ENCODE measurements at places on chromosomes 11 and 22. TPM values are rescaled to one million over a fixed set of nuclear protein-coding genes. Genes with fewer than 3 reads are reported as not detected.

- no peak for DNase-seq
Observed at GRCh38 chr22:28414913-28415312, 264.7 kb downstream of the TTC28 start.

DNA sequence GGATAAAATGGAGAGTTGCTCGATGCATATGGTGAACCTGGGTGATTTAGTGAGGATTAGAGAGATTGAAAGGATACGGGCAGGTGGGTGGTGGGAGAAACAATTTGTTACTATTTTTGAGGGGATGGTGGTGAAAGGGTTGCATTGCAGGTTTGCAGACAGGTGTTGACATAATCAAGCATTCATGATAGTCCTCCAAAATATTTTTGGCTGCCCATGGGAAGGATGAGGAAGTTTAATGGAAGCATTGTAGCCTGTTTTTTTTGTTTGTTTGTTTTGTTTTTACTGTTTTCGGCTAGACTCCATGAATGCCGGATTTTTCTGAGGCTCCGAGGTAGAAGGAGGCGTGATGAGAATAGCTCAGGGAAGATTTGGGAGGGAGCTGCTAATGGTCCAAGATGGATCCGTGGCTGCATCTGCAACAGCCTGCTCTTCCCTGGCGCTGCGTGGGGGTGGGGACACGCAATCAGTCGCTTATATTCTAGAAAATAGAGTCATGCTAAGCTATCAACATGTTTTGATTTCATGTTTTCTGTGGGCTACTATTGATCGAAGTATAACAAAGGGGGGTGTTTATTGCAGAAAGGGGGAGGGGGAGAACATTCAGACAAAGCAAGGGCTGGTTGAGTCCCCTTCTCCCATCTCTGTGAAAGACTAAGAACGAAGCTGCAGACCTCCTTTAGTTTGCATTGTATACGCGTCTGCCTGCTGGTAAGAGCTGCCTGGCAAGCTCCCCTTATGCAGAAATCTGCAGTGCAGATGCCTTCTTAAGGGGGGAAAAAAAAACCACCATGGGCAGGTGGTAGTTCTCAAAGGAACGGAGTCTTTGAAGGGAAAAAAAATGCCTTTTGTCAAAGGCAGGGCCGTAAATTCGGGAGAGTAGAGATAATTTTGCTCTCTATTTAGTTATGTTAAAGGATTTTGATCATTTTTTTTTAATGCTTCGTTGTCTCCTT lies 1.0 kb downstream of the RTN3 start:
- DNase-seq: no peak

- no peak for DNase-seq
Observed at GRCh38 chr11:116114198-116114651, 610.0 kb upstream of the CADM1 start.

- DNase-seq: no peak
Observed at GRCh38 chr11:46977038-46977813, 40.7 kb downstream of the CSTPP1 start.

DNA sequence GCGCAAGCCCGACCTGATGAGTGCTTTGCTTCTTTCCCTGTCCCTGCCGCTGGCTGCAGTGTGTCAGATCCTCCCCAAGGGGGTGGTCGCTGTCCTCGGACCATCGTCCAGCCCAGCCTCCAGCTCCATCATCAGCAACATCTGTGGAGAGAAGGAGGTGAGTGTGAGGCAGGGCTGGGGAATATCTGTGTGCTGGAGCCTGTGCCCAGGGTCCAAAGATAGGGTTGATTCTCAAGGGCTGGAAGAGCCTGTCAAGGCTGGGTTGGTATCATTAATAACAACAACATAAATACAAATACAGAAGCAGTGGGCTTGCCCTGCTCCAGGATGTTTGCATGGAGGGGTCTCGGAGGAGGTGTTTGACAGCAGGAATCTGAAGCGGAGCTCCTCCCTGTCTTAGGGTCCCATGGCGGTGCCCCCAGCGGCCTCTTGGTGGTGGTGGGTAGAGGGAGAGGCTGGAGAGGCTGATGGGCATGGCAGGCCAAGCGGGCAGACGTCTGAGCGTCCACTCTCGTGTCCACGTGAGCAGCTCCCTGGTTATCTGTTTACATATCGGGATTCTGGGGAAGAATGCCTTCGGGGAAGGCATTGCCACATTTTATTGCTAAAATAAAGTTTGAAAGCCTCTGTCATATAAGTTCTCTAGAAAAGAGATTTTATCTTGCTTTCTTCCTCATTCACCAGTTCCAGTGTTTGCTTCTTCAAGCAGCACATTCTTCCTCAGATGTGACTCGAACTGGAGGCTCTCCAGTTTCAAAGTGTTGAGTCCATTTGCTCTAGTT lies 208.4 kb upstream of the TBCEL start:
- no peak for DNase-seq

GRCh38 chr11:126345283-126345682 lies 10.2 kb upstream of the ST3GAL4 start:
- DNase-seq: no peak

DNA sequence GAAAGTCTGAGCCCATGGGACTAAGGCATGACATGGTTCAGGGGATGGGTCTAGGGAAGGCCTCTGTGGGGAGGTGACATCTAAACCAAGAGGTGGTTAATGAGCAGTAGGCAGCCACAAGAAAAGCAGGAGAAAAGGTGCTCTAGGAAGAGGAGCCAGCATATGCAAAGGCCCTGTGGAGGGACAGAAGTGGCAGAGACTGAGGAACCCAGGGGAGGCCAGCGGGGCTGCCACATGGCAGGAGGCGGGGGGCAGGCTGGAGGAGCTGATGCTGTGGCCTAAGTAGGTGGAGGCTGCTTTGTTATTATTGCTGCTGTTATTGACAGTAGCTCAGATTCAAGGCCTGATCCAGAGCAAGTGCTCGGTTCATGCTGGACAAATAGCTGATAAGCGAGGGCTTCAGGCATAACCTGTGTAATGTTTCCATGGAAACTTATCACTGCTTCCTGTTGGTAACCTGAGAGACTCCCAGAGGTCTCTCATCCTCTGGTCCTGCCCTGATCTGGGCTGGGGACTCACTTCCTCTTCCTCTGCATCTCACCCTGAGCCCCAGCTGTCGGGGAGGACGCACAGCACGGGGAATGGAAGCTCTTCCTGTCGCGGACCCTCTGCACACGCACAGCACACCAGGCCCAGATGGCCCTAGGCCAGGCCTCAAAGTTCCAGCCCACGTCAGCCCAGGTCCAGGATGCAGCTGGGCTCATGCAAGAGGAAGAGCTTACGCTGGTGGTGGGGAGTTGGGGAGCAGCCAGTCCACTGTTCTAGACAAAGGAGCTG lies 75.2 kb upstream of the TP53I11 start:
- DNase-seq: no peak

- no peak for DNase-seq
Observed at GRCh38 chr22:19039796-19040280, 82.4 kb downstream of the DGCR2 start.

GRCh38 chr11:6771926-6772893 lies at the start of gene OR2AG2:
Gene OR2AG2 (minus strand): TSS chr11:6771976. CDS start chr11:6768957, 3,019 bp downstream.
- DNase-seq: no peak

DNA sequence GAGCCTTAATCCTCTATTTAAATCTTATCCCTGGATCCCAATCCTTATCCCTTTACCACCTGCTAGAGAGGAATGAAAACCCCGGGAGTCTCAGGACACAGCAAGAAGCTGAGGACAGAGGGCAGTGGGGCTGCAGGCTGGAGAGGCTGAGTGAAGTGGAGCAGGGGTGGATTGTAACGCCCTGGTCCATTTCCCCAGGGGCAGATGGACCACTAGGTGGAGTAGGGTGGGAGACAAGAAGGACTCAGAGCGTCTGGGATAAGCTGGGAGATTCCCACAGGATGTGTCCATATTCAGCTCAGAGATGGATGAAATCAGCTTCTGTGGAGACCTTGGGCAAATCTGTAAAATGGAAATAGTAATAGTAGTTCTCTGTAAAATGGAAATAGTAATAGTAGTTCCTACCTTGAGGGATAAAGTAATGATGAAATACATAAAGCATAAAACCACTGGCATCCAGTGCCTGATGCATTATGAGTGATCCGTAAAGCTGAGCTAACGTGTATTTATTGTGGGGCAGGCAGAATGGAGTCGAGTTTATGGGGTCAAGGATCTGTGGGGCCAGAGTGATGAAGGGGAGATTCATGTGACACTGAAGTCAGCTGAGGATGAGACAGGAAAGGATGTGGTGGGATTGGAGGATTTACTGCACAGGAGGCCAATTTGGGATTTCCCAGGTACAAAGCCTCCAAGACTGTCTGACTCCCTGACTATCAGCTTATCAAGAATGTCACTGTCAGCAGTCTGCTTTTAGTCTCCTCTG lies 1.9 kb upstream of the ROBO4 start:
- DNase-seq: peak; percentile 21

GRCh38 chr11:92703449-92703830 lies 266.0 kb upstream of the MTNR1B start:
- peak; percentile 42 for DNase-seq

- DNase-seq: no peak
Observed at GRCh38 chr11:15941206-15941770, 415.1 kb downstream of the SOX6 start.

- DNase-seq: no peak
Observed at GRCh38 chr11:69335781-69336405, 41.9 kb downstream of the MYEOV start.

DNA sequence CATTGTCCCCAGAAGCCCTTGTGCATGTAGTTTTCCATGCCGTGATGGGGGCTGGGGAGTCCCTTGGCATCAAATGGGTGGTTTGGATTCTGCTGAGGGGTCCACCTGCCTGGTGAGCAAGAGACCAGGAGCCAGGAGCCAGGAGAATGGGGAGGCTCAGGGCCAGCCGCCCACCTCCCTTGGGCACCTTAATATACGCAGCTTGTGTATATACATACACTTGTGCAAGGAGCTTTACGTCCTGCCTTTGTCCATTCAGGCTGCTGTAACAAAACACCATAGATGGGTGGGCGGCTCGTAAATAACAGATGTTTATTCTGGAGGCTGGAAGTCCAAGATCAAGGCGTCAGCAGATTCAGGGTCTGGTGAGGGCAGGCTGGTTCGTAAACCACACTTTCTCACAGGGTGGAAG lies 62.5 kb downstream of the SMIM38 start:
- DNase-seq: no peak

Gene GRIK4
- not detected for total RNA-seq

Gene TCIRG1
- 76.0 TPM for total RNA-seq

Gene TMPRSS6
- not detected for total RNA-seq

Gene AKIP1
- total RNA-seq: 22.1 TPM

Gene TRIM48
- total RNA-seq: not detected

Gene MS4A3
- not detected for total RNA-seq

Gene HMGXB4
- total RNA-seq: 29.7 TPM

Gene PRR33
- total RNA-seq: not detected

Gene MRGPRE
- not detected for total RNA-seq

Data from fibroblast of the aortic adventitia (primary cell).